Fibroblast of gingiva (primary cell): ENCODE measurements at places on chromosomes 5 and 9.

GRCh38 chr9:3650994-3651622 is 125.3 kb upstream of the RFX3 start:
- no peak for DNase-seq

- DNase-seq, result no peak
Observed at GRCh38 chr5:139413963-139414362, 10.1 kb upstream of the SPATA24 start.

- peak; percentile 13 for DNase-seq
Observed at GRCh38 chr5:60668686-60669304, 31.2 kb downstream of the DEPDC1B start.

- peak; percentile 34 for DNase-seq
Observed at GRCh38 chr5:157748760-157749461, 5.4 kb downstream of the LSM11 start.

- DNase-seq, result no peak
Observed at GRCh38 chr5:163874431-163874830, 369.0 kb downstream of the MAT2B start.

GRCh38 chr5:170848033-170848432 is 13.8 kb upstream of the RANBP17 start:
- peak; percentile 15 for DNase-seq

- DNase-seq, result peak; percentile 25
Observed at GRCh38 chr9:5879419-5880181, 11.1 kb upstream of the MLANA start.

GRCh38 chr5:176144508-176144907 is 93.7 kb upstream of the SIMC1 start:
- DNase-seq, result no peak

- no peak for DNase-seq
Observed at GRCh38 chr9:113857875-113858274, 18.2 kb upstream of the ZNF618 start.

GRCh38 chr5:54832045-54832444 is 153.3 kb downstream of the ESM1 start:
- peak; percentile 88 for DNase-seq

DNA sequence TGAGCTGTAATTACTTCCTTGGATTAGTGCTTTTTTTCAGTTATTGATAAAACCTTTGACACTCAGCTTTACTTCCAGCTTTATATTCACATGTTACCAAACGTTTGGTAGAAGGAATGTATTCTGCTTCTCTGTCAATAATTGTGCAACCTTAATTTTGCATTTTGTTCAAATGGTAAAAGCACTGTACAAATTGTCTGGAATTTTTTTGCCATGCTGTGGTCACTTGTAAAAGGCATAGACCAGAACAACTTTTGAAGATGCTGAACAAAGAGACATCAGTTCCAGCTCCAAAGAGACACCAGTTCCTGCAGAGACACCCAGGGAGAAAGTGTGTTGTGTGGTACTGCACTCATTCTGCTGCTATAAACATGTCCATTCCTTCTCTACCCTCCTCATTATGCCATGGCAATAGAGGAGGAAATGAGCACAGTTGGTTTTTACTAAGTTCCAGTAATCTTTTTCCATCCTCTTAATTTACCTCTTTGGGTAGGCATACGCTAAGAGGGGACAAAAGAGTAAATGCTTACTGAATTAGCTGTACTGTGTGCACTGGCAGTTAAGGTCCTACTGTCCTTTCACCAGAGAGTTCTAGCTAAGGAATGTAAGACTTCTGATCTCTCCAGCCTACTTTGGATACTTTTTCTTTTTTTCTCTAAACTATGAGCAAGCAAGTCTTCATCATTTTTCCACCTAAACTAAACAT is 387.4 kb downstream of the FGF10 start:
- peak; percentile 60 for DNase-seq

- DNase-seq, result no peak
Observed at GRCh38 chr5:115179394-115180164, 9.9 kb upstream of the TRIM36 start.

GRCh38 chr9:84851935-84852585 is 182.5 kb downstream of the NTRK2 start:
- DNase-seq, result peak; percentile 96

- peak; percentile 48 for DNase-seq
Observed at GRCh38 chr9:35827486-35827885, 1.0 kb downstream of the FAM221B start.

- no peak for DNase-seq
Observed at GRCh38 chr5:77259476-77259875, 49.0 kb downstream of the PDE8B start.

DNA sequence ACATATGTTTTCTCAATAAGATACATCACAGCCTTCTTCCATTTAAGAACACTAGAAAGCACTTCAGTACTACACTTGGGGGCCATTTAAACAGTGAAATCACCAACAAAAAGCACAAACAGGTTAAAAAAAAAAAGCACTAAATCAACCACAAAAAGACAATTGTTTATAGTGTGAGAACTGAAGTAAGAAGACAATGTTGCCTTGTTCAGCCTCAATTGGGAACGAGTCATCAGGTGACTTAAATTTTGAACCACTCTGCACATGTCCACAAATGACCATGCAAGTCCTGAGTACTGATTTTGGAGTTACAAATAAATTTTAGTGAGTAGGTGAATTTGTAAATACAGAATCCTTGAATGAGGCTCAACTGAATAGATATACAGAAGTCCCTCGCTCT is 37.2 kb upstream of the HNRNPA0 start:
- no peak for DNase-seq

- peak; percentile 39 for DNase-seq
Observed at GRCh38 chr9:69757996-69758675, 1.7 kb downstream of the PTAR1 start.

GRCh38 chr5:176891331-176891958 is 7.7 kb downstream of the HK3 start:
- no peak for DNase-seq

DNA sequence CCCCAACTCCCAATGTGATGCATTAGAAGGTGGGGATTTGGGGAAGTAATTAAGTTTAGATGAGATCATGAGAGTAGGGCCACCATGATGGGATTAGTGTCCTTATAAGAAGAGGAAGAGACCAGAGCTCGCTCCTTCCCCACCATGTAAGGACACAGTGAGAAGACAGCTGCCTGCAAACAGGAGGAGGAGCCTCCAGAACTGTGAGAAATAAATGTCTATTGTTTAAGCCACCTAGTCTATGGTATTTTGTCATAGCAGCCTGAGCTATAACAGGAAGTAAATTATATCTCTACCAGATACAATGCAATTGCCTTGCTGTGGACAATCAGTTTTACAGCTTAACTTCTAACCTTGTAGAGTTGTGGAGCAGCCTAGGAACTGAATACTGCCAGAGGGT is 58.0 kb downstream of the ANKRD33B start:
- DNase-seq, result no peak

DNA sequence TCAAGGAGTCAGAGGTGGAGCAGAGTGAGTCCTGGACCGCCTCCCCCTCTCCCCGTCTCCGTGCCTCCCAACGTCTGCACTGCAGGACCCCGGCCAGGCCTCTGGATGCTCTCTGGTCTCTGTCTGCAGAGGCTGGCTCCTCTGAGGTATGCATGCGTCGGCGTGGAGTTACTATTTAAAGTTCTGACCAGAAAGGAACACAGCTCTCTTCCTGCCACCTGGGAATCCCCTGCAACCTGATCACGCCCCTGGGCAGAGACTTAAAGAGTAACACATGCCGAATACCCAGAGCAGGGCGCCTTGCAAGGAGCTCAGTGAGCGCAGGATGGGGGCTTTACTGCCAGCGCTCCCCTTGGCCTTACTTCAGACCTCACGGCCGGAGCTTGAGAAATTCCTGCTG is 16.0 kb downstream of the ANXA6 start:
- peak; percentile 20 for DNase-seq
